Non-pigmented ciliary epithelial cell (primary cell): ENCODE measurements at places on chromosomes 5 and 9.

DNA sequence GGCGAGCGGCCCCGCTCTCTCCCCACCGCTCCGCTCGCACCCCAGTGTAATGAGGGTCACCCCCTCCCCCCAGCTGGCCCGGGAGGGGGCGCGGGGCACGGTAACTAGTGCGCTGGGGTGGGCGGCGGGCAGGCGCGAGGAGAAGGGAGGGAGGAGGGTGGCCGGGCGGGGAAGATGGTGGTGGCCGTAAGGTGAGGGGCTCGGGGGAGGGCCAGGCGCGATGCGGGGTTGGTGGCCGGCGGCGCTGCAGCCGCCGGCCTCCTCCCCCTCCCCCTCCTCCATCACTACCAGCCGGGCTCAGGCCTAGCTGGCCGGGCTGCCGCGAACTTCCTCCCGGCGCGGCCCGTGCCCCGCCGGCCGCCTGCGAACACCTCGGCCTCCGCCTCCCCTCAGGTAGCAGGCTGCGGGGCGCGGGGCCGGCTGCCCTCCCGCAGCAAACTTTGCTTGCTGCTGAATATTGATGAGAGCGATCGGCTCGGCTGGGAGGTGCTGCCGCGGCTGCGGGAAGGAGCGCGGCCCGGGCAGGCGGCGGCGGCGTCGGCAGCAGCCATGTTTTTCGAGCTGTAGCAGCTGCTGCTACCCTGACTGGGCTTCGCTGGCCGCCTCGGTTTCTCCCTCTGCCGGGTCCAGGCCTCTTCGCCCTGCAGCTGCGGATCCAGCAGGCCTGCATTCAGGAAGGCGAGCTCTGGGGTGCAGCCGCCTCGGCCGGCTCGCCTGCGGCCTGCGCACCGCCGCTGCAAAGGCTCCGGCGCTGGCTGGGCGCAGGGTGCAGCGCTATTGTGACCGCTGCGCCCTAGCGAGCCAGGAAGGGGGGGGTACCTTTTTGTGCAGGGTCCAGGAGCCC lies 502 bp downstream of the NSD1 start:
- DNase-seq, result no peak

GRCh38 chr5:133963493-133964128 lies 4.8 kb downstream of the C5orf15 start:
- DNase-seq, result no peak

DNA sequence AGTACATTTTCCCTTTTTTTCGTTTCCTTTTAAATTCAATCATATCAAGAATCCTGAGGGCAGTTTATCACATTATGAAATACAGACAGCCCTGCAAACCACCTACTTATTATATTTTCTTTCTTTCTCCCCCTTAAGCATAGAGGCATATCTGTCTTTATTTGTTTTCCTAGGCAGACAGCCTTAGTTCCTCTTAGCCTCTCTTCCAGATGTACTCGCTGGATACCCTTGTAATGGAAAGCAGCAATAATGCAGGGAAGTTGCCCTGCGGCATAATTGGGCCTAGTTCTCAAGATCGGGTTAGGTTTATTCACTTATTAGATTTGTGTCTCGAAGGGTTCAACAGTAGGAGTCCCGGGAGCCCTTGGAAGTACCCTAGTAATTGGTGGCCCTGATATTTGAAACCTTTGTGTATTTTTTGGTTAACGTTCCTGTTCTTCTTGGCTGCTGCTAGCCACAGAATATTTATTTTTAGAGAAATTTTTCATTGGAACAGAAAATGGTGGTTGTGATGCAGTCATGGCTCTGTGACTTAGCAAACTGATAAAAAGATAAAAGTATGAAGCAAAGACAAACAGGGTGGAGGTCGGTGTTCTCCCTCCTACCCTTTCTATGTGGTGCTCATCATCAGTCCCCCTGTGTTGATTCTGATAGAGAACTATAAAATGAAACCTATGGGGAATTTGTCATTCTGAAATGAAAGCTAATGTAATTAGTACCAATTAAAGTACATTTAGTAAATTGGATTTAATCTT lies 6.4 kb downstream of the TLE4 start:
- no peak for DNase-seq

GRCh38 chr9:14822666-14823065 lies 87.6 kb downstream of the FREM1 start:
- no peak for DNase-seq

DNA sequence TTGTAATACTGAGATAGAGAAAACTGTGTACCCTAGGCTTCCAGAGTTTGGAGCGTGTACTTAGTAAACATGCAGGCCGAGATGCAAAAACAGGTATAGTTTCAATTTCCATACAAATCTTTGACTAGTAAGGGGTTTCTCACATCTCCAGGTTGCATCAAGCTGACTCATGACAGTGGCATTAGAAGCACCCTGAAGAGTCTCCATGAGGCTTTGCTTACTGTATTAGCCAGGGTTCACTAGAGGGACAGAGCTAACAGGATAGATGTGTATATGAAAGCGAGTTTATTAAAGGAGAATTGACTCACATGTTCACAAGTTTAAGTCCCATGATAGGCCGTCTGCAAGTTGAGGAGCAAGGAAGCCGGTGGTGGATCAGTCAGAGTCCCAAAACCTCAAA lies 275.3 kb upstream of the CDH6 start:
- peak; percentile 90 for DNase-seq

GRCh38 chr5:97042996-97043395 lies 99.4 kb downstream of the LIX1 start:
- DNase-seq, result no peak

- no peak for DNase-seq
Measured at GRCh38 chr5:172548981-172549687, 91.9 kb upstream of the NEURL1B start.

DNA sequence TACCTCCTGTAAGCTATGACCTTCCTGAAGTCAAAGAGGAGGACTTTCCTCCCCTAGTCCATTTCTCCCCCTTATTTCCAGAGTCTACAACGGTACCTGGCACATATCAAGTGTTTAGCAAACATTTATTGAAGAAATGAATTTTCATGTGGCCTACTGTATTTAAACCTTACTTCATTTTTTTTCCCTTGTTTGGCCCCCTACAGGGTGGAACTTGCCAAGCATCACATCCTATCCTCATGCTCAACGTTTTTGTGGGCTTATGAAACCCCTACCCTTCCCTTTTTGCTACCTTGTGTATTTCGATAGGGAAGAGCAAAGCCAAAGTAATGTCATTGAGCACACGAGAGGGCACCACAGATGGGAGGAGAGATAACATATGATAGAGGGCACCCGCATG lies 1857.8 kb upstream of the WWC1 start:
- no peak for DNase-seq

GRCh38 chr9:109411798-109412352 lies 86.2 kb downstream of the PTPN3 start:
- DNase-seq, result no peak

GRCh38 chr5:85000671-85001070 lies 616.0 kb upstream of the EDIL3 start:
- DNase-seq, result peak; percentile 35

DNA sequence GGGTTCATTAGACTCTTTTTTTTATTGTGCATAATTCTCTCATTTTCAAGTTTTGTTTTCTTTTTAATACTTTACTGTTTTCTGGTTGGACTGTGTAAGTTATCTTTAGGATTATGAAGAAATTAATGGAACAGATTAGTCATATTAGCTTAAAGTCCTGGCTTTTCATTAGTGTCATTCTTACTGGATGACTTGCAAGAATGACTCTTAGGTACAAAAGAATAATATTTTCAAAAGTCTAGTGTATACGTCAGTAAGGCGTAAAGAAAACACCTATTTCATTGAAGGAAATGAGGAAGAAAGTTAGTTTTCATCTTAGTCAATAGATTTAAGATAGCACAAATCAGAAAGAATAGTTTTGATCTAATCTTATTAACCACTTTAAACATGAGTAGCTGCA lies 20.4 kb downstream of the UHRF2 start:
- peak; percentile 49 for DNase-seq

DNA sequence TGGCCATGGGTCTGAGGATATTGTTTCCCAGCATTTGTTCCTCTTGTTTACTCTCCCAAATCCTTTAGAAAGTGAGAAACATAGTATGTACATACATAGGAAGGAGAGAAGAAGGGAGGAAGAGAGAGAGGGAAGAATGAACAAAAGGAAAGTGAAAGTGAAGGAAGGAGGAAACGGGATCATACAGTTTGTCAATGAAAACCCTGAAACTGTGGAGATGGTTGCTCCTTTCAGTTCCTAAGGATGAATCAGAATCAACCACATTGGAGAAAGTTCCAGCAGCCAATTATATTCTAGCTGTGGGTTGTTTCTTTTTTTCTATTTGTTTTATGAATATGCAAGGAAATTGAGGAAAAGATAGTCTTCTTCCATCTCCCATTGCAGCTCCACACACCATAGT lies 396.5 kb downstream of the MLLT3 start:
- DNase-seq, result no peak

DNA sequence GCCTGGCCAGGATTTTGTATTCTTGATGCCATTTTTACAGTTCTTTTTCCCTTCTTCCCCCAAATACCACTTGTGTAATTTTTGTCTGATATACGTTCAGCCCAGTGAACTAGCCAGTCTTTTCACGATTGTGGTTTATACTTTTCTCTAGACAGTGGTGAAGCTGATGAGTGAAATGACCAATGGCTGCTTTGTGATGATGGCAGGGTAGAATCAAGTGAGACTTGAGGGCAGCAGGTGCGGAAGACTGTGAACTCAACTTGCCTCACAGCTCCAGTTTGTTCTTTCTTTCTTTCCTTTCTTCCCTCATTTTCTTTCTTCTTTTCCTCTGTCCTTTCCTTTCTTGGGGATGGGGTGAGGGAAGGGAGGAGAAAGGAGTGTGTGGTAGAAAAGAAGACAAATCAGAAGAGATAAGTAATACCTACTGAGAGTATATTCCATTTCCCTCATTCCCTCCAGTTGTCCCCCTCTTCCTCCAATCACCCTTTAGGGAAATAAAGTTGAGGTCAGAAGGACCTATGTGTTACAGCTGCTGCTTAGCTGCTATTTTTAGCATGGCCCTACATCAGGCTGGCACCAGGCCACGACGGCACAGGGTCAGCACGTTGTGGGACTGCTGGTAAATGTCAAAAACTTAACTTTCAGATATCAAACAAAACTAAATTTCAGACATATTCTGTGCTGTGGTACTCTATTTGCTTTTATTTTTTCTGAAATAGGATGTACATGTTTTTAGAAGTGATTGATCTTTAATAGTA lies 12.3 kb downstream of the ZSWIM6 start:
- no peak for DNase-seq

DNA sequence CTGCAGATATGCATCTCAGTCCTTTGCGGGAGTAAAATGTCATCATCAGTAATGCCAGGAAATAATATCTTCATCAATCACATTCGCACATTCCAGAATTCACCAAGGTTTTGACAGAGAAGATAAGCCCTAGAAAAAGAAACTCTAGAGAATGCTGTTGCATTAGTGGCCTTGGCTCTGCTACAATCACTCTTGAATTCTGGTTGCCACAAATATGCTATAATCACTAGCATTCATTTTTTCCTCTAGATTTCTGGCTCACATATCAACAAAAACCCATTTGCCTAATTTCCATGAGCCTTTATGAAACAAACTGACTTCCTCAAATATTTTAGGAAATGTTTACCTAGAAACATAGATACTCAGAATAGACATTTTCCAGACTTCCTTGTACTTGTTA lies 653.4 kb downstream of the ANXA1 start:
- DNase-seq, result no peak

GRCh38 chr9:117341151-117341550 lies 73.7 kb downstream of the ASTN2 start:
- DNase-seq, result no peak

DNA sequence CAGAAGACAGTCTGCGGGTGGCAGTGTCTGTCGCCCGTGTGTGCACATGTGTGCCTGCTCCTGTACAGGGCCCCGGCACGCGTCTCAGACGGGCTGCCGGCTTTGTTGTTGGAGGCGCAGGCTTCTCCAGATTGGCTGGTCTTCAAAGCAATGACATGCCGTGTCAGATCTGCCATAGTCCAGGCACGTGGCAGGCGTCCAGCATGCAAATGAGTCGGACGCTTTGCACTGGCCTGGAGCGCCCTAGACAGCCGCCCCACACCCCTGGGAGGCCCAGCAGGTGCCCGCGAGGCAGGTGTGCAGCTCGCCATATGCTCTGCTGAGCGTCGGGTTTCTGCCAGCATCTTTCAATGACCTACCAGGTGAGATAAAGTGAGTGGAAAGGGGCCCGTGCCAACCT lies 71.5 kb downstream of the GADD45G start:
- no peak for DNase-seq

DNA sequence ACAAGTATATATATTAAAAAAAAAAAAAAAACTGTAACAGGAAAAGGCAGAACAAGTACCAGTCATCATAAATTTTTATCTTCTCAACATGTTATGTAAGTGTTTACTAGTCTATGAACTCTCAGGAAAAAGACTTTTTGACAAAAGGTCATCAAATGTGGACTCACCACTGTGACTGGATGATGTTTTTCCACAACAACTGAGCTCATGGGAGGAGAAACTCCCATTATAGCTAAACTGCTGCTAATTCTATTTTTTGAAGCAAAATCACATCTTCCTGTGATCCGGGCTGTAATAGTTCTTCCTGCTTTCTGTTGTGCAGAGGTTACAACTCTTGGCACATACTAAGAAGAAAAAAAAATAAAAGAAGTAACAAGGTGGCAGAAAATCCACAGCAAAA lies 39.6 kb downstream of the POC5 start:
- DNase-seq, result no peak

- DNase-seq, result no peak
Measured at GRCh38 chr5:42059291-42059690, 134.2 kb downstream of the FBXO4 start.

DNA sequence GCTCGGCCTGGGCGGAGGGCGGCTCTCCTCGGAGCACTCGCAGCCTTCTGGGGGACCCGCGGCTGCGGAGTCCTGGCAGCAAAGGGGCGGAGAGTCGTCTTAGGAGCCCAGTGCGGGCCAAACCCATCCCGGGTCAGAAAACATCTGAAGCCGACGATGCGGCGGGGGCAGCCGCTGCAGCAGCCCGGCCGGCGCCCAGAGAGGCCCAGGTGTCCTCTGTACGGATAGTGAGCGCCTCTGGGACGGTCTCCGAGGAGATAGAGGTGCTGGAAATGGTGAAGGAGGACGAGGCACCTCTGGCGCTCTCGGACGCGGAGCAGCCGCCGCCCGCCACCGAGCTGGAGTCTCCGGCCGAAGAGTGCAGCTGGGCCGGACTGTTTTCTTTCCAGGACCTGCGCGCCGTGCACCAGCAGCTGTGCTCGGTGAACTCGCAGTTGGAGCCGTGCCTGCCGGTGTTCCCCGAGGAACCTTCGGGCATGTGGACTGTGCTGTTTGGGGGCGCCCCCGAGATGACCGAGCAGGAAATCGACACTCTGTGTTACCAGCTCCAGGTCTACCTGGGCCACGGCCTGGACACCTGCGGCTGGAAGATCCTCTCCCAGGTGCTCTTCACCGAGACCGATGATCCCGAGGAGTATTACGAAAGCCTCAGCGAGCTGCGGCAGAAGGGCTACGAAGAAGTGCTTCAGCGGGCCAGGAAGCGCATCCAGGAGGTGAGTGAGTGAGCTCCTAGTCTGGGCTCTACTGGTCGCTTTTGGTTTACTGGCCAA lies 1.2 kb downstream of the JMY start:
- no peak for DNase-seq

DNA sequence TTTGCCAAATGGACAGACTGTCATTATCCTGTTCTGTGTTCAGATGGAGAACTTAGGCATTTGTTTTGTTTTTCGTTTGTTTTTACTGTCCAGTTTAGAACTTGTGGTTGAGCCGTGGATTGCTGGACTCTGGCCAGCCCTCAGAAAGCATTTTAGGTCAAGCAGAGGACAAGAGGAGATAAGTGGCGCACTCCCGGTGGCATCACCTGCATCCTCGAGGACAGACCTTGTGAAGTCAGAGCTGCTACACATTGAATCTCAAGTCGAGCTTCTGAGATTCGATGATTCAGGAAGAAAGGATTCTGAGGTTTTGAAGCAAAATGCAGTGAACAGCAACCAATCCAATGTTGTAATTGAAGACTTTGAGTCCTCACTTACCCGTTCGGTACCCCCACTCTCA lies 8.9 kb downstream of the MTRR start:
- no peak for DNase-seq
